Osteoblast (primary cell): ENCODE measurements at places on chromosomes 6 and 20. TPM values are rescaled to one million over a fixed set of nuclear protein-coding genes. Genes with fewer than 3 reads are reported as not detected.

DNA sequence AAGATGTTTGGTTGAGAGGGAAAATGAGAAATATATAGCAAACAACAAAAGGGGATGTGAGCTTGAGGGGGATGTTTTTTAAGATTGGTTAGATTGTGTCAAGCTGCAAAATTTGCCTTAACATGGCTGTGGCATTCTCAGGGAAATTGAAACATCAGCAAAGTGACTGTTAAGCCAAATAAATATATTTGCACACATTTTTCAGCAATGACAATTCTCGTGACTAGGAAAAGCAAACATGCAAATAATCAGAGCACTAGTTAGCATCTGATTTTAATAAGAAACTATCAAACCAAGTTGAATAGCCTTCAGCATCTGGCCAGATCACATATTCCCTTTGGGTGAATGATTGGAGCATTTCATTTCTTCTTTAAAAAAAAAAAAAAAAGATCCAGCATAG, 262.8 kb downstream of the TBC1D7 start:
- no peaks in the 10 kb centered on the region for H3K4me1 ChIP-seq
- H3K36me3 ChIP-seq, result no peaks in the 10 kb centered on the region
- H3K27me3 ChIP-seq, result no peaks in the 10 kb centered on the region
- H3K27ac ChIP-seq, result no peak overlapping the region
- no peak for DNase-seq

Gene NRN1
- total RNA-seq, result 29.5 and 56.1 TPM in 2 replicates

Gene FAM83B
- under 0.01 TPM in 1 of 2 replicates, not detected in the other for total RNA-seq

DNA sequence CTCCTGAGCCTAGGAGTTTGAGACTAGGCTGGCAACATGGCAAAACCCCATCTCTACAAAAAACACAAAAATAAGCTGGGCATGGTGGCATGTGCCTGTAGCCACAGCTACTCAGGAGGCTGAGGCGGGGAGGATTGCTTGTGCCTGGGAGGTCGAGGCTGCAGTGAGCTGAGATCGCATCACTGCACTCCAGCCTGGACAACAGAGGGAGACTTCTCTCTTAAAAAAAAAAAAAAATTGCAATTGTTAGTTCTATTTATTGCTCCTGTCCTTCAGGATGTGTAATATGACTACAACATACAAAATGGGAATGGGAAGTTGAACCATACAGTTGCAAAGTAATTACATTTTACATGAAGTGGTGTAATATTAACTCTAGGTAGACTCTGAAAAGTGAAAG, 8.1 kb upstream of the AARS2 start:
- no peak overlapping the region for H3K27ac ChIP-seq
- H3K4me1 ChIP-seq, result no peaks in the 10 kb centered on the region
- H3K27me3 ChIP-seq, result peaks cover 42% of the 10 kb centered on the region
- DNase-seq, result no peak
- H3K36me3 ChIP-seq, result no peaks in the 10 kb centered on the region

Gene MTG2
- 22.1 and 25.0 TPM in 2 replicates for total RNA-seq

GRCh38 chr20:15675061-15675514, 898.2 kb downstream of the KIF16B start:
- H3K4me3 ChIP-seq, result no peak overlapping the region
- no peaks in the 10 kb centered on the region for H3K36me3 ChIP-seq
- peaks cover 40% of the 10 kb centered on the region for H3K4me1 ChIP-seq
- H3K27ac ChIP-seq, result no peak overlapping the region
- H3K27me3 ChIP-seq, result no peaks in the 10 kb centered on the region
